ENCODE measurements at places on chromosomes 5 and 9. TPM values are rescaled to one million over a fixed set of nuclear protein-coding genes. Genes with fewer than 3 reads are reported as not detected.

DNA sequence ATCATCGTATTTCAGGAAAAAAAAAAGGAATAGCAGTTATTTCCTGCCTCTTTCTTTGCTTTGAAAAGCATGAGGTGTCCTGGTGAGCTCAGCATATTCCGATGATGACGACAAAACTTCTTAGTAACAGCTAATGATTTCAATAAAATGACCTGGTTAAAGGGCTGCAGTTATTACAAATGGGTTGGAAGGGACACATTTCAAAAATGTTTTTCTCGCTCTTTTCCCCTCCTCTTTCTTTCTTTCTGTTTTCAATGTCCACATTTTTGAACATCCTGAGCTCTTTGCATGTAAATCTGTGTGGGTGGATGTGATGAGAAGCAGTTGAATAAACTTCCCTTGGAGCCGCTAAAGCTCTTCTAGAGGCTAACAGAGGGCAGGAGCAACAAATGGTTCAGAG, 186.8 kb upstream of the SLC27A6 start:
- H3K27me3 ChIP-seq = no peaks in the 10 kb centered on the region
- H3K36me3 ChIP-seq = no peaks in the 10 kb centered on the region
- no peak overlapping the region for H3K4me3 ChIP-seq
- no peaks in the 10 kb centered on the region for H3K4me1 ChIP-seq

DNA sequence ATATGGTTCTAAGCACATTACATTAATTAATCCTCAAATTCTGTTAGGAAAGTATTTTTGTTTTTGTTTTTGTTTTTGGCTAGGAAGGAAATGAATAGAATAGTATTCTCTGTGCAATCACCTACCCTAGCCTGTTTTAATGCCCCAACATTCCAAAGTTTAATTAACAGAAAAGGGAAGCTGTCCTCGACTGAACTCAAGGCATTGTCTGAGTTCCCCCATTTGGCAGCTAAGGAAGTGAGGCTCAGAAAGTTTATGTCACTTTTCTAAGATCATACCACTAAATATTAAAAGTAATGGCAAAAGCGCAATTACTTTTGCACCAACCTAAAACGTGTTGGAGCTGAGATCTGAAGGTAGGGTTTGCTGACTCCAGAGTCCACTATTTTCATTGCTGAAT, 59.8 kb downstream of the FGF1 start:
- no peak for DNase-seq
- H3K27ac ChIP-seq = no peak overlapping the region
- H3K36me3 ChIP-seq = no peaks in the 10 kb centered on the region
- no peak overlapping the region for H3K4me3 ChIP-seq
- no peaks in the 10 kb centered on the region for H3K27me3 ChIP-seq

GRCh38 chr9:36825179-36825578, 208.9 kb downstream of the PAX5 start:
- H3K4me3 ChIP-seq = no peak overlapping the region
- H3K27me3 ChIP-seq = no peaks in the 10 kb centered on the region
- DNase-seq = no peak
- no peak overlapping the region for H3K27ac ChIP-seq
- H3K4me1 ChIP-seq = no peaks in the 10 kb centered on the region

Gene NR5A1
- 0.52 TPM for total RNA-seq

Data from thymus (tissue), 14 donors.